ENCODE measurements at places on chromosomes 7 and 10.

DNA sequence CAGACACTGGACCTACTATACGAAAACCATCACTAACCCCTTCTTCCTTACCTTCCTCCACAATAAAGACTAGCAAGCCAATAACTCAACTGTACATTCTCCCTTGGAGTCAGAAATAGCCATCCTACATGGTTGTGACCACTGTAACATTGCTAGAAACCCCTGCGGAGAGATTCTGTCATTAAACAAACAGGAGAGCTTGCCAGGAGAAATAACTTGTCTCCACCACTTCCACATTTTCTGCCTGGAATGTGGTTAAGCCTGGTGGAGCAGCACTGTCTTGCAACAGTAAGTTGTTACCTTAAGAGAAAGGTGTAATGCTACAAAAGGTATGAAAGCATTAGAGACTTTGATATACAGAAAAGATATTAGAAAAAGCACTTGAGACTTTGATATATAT lies 45.8 kb downstream of the THSD7A start:
- no peak for DNase-seq

DNA sequence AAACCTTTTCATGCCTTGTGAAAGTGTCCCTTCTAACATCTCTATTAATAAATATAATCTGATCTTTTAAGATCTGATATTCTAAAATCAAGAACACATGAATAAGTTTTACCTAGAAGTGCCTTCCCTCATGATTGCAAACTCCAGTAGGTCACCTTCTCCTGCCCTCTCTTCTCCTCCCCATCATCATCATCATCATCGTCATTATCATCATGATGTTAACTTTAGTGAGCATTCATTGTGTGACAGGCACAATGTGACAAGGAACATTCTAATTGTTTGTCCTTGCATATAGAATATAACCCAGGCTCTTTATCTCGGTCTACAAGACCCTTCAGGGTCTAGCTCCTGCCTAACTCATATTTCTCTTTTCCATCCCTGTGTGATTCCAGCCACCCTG lies 51.7 kb downstream of the CUBN start:
- no peak for DNase-seq

GRCh38 chr7:141511676-141512396 lies 39.4 kb upstream of the AGK start:
- no peak for DNase-seq

- DNase-seq = no peak
Measured at GRCh38 chr10:69703766-69704630, 74.0 kb downstream of the FAM241B start.

DNA sequence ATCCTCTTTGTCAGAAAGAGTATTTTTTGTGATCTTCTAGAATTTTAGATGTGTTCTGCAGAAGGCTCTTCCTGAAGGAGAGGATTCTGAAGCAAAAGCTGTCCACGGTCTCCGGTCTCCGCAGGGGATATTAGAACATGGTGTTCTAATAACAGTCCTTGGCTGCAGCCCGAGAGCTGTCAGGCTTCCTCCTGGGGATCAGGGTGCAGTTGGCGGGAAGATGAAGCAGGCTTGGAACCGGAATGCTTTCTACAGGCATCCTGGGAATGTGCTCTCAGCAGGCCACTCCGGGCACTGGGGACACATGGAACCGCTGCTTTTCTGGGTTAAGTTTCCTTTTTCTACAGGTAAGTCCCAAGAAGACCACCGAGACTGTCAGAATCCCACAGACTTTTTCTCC lies 118.6 kb upstream of the PARD3 start:
- DNase-seq = no peak

- no peak for DNase-seq
Measured at GRCh38 chr10:48579251-48579960, 25.5 kb downstream of the ARHGAP22 start.

DNA sequence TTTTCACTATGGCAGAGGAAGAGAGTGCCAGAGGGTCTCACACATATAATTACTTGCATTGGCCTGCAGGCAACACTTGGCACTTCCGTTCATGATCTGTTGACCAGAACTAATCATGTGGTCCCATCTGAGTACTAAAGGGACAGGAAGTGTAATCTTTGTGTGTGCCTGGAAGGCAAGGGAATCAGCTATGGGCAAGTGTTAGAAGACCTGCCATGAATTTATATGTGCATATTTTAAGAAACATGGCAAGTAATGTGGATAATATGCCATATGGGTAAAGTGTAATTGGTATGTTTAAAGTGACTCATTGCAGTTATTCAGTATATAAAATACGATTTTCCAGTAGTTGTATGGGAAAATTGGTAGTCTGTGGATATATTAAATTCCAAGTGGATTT lies 46.1 kb downstream of the CCSER2 start:
- DNase-seq = no peak

DNA sequence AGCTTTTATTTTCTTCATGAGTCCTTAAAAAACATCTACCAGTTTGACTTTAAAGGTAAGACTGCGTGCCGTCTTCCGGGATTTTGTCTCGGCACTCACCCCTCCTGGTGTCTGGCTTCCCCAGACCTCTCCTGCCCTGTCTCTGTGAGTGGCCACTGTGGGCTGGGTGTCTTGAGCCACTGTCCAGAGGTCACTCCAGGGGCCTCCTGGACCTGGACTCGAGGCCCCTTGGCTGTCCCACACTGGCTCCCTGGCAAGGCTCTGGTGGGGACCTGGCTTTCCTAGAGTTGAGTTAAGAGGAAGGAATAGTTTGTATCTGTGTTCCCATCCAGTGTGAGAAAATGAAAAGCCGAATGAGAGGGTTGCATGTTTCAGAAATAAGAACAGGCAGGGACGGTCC lies 95.5 kb downstream of the NKX6-2 start:
- no peak for DNase-seq

DNA sequence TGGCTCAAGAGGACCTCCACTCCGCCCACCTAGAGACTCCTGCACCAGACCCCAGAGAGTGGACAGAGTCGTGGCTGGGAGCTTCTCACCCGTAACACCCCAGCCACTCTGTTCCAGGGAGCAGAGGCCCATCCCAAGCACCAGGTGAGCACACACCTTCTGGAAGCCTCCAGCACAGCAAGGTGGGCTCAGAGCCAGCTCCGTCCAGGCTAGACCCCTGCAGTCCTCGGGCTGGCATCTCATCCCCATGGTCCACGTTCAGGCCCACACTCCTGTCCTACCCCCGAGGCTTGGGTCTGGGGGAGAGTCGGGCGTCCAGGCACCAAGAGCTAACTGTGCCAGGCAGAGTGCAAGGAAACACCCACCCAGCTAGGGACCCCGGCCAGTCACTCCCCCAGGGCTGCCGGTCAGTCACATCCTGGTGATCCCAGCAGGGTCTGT lies 13.2 kb downstream of the PDGFA start:
- DNase-seq = no peak

Data from CD4-positive, alpha-beta T cell treated with Interleukin-1 beta for 1 hour (primary cell).